Stimulated activated CD4-positive, alpha-beta T cell treated with anti-CD3 and anti-CD28 coated beads, Interleukin-1b, Interleukin-23, amount 100 ng/mL, for 4 hours (primary cell): ENCODE measurements at places on chromosomes 1 and 21.

- DNase-seq, result no peak
Measured at GRCh38 chr21:38953516-38953915, 147.8 kb downstream of the ETS2 start.

GRCh38 chr1:218683242-218683641 is 338.1 kb downstream of the TGFB2 start:
- DNase-seq, result no peak

- DNase-seq, result no peak
Measured at GRCh38 chr1:172401892-172402291, 18.6 kb upstream of the C1orf105 start.

DNA sequence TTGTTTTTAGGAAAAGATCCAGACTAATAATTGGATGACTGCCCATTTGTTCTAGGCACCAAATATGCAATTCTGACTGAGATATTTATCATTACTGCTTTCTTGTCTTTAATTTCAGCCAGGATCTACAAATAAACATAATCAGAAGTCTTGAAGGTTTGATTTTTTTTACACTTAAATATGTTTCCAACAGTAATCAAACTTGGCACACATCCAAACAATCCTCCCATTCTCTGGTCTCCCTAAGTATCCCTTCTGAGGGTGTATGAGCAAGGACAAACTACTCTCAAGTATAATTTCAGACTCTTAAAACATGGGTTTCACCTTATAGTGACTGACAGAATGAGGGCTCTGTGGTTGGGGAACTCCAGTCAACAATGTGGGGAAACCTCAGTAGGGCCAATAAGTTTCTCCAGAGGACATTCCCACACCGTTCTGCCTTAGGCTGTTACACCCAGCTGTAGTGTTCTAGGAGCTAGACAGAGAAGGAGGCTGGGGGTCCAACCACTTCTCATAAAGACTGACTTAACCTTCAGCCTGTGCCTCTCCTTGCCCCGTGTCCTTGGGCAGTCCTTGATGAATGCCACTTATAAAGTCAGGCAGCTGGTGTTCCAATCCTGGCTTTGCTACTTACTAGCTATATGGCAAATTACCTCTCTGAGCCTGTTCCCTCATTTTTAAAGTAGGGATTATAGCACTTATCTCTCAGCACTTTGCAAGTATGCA is 1.5 kb upstream of the PALMD start:
- DNase-seq, result no peak

GRCh38 chr21:25934771-25935224 is 200.0 kb downstream of the GABPA start:
- no peak for DNase-seq

GRCh38 chr1:221456918-221457317 is 285.0 kb downstream of the DUSP10 start:
- no peak for DNase-seq

- no peak for DNase-seq
Measured at GRCh38 chr1:207845109-207845508, 65.8 kb downstream of the CD34 start.

GRCh38 chr1:41463516-41463915 is 21.0 kb downstream of the EDN2 start:
- no peak for DNase-seq

GRCh38 chr1:50975436-50975835 is 5.4 kb downstream of the CDKN2C start:
- no peak for DNase-seq

GRCh38 chr1:167820684-167821355 is 93.1 kb downstream of the ADCY10 start:
- no peak for DNase-seq

GRCh38 chr1:22500058-22500457 is 48.4 kb downstream of the ZBTB40 start:
- DNase-seq, result no peak

GRCh38 chr21:36260802-36261201 is 59.2 kb upstream of the MORC3 start:
- DNase-seq, result no peak

GRCh38 chr1:98749152-98749756 is 87.7 kb downstream of the SNX7 start:
- no peak for DNase-seq

GRCh38 chr1:214362188-214362882 is 81.4 kb downstream of the SMYD2 start:
- DNase-seq, result no peak

DNA sequence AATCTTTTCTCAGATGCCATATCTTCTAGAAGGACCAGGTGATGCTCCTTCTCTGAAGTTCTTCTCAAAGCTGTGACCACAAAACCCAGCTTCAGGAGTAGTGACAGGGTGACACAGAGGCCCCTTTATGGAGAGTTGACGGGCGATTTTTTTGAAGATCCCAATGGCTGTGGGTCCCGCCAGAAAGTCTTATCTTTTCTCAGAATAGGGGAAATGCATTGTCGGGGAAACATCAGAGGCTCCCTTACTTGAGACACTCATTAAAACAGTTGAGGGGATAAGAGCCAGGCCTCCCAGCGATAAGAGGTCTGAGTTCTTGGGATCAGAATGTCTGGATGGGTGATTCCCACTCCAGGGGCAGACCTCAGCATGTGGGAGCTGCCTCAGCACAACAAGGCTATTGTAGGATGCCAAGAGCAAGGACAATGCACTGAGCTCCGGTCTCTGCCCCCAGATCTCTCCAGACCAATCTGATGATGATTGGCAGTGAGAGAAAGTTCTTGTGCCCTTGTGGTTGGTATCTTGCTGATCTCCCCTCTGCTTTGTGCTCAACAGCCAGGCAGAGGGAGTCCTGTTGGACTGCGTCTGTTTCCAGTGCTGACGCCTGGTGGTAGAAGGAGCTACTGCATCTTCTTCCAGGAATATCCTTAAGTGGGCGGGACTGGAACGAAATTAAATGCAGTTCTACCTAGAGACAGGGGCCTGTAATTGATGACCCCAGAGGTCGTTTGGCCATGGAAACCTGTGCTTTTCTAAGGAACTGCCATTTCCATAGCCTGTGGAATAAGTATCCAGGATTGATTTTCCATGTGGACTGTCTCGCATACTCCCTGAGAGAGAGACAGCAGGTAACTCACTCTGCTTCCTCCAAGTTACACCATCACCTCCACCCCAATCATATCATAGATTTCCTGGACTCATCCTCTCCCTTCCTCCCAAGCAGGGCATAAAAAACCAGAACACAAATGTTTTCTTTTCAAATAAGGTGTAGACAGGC is 6.8 kb upstream of the ACKR1 start:
- peak; percentile 3 for DNase-seq

GRCh38 chr21:18608226-18608625 is 204.6 kb upstream of the TMPRSS15 start:
- DNase-seq, result no peak

DNA sequence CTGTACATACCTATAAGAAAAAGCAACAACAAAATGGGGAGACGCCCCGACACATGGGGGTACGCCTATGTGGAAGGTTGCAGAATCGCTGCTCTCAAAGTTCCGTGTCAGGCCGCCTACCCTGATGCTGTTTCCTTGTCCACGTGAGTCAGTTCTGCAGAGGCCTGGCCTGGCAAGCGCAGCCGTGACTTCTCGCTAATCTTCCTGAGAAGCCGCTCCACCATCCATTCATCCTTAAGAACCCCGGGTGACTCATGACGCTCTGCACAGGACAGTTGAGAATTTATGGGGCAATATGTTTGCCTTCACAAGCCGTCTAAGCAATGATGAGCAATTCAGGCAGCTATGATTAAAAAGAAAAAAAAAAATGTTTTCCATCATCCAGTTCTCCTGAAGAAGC is 122.3 kb upstream of the TMPRSS2 start:
- DNase-seq, result no peak

DNA sequence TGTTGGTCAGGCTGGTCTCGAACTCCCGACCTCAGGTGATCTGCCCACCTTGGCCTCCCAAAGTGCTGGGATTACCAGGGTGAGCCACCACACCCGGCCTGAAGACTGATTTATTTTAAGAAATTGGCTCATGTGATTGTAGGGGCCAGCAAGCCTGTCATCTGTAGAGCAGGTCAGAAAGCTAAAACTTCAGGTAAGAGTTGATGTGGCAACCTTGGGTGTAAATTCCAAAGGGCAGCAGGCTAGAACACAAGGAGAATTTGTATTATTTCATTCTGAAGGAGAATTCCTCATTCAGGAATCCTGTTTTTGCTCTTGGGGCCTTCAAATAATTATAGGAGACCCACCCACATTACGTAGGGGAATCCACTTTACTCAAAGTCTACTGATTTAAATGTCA is 728.7 kb downstream of the LTN1 start:
- DNase-seq, result no peak

GRCh38 chr1:235876402-235876841 is 9.7 kb upstream of the LYST start:
- no peak for DNase-seq

DNA sequence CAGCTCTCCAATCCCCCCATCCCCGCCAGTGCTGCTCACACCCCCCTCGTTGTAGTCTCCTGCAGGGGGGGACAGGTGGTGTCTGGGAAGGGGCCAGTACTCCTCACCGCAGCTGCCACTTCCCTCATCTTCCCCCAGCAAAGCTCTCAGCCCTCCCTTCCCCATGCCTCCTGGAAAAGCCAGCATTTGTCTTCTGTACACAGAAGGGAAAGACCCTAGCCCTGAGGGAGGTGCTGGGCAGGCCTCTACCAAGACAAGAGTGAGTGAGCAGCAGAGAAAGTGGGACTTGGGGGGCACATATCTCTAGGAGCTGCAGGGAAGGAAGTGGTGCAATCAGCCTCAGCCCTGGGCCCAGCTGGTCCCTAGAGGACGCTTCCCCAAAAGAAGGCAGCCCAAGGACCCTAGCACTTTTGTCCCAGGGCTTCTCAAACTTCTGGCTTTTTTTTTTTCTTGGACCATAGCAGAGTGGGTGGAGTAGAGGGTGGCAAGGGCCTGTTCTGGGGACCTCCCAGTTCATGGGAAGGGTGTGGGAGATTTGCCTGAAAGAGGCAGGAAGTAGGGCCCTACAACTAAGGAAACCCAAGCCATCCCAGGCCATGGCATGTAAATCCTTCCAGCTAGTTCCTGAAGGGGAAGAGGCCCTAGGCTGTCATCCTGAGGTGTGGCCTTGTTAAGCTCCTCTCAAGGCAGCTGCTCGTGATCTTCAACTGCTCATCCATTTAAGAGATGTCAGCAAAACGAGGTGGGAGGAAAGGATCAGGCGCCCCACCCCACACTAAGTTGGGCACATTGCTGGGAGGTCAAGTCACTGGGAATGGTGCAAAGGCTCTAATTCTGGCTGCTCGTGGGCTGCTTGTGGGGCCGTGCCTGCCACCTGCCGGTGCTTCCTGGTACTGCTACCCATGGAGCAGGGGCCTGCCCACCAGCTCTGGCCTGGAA is 12.6 kb downstream of the ZC3H12A start:
- peak; percentile 79 for DNase-seq

DNA sequence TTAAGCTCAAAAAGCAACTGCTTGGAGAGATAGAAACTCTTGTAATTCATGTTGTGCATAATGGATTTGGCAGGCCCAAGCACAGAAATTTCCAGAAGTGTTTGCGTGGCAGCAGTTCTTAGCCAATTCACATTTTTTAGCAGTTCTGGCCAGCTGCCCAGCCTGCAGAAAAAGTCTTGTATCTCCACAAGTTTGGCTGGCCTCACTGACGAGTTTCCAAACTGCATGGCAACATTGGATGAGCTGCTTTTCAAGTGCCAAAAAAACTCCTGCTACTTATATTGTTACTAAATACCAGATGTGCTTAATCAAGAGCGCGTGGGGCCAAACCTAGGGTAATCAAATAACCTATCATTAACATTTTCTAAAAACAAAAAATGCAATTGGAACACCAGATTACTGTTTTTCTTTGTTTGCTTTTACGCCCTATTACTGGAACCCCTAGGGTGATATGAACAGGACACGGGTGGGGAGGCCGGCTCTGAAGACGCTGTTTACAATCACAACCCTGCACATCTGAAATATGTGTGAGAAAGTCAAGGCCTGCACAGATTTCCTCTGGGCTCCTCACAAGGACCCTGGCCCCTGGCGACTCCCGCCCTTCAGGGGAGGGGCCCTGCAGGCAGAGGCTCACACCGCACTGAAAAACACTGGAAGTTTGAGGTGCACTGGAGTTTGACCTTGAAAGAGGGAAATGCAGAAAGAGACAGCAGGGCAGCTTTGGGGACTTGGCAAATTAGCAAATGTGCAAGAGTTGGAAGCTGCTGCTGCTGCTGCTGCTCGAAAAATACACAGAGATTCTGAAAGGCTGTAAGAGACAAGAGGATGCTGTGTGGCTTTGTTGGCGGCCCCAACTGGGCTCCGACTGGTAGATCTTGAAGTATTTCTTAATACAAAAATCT is 55.2 kb upstream of the TARBP1 start:
- DNase-seq, result no peak

DNA sequence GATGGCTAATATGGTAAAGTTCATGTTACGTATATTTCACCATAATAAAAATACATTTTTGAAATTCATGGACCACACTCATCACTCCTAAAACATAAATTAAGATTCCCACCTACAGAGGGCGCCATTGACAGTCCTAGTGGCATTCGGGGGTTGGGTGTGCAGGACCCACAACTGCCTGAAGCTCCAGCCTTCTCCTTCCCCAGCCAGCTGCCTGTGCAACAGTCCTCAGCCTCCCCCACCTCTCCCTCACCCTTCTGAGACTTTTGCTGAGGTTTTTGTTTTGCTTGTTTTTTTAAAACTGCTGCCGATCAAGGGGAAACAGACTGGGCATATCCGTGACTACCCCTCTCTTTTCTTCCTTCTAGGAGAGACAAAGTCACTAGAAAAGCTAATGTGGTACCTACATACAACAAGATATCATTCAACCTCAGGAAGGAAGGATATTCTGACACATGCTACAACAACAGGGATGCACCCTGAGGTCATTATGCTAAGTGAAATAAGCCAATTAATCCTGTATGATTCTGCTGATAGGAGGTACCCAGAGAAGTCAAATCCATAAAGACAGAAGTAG is 9.2 kb upstream of the EVA1C start:
- peak; percentile 14 for DNase-seq

DNA sequence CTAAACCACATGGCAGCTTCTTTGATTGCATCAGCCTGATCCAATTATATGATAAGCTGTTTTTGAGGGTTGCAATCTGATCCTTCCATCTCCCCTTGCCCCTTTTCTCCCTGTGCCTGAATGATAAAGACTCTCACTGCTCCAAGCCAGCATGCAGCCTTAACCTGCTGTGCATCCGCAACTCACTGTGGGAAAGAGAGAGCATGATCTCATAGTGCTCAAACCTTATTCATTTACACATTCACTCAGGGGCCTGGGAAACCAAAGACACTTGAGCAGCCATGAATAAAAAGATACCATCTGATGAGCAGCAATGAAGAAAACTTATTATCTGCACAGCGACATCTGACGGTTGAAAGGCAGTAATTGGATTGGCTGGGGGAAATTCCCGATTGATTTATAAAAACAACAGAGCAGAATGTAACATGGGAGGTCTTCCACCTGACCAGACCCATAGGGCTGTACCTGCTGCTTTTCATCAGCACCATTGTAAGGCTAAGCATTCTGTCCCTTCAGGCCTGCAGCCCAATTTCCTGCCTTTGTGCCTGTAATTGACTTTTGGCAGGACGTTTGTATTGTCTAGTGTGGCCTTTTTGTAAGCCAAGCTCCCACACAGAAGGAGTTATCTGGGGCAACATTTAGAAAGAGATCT is 62.5 kb downstream of the KIAA0040 start:
- DNase-seq, result no peak
